Right forelimb (tissue), 1 donor: ENCODE measurements at places on chromosomes 1 and 21.
A peak's percentile ranks its signal among the peaks of the same experiment; 100 is the strongest.

- DNase-seq = no peak
Observed at GRCh38 chr1:227918736-227919135, 29.0 kb downstream of the WNT9A start.

DNA sequence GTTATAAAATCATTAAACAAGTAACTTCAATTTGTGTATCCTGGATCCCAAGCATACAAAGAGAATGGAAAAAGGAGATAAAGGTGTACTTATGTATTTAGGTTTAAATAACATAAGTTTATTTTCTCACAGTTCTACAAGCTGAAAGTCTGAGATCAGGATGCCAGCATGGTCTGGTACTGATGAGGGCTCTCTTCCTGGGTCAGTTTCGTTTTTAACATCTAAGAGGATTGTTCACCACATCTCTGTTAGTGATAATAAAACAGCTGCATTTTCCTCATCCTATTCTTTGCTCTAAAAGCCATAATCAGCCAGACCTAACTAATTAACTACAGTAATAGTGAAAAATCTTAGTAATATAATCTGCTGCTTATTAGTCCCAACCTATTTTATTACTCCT, 5.2 kb downstream of the EGLN1 start:
- DNase-seq = no peak

GRCh38 chr1:32486463-32487113, 21.7 kb downstream of the ZBTB8B start:
- no peak for DNase-seq

DNA sequence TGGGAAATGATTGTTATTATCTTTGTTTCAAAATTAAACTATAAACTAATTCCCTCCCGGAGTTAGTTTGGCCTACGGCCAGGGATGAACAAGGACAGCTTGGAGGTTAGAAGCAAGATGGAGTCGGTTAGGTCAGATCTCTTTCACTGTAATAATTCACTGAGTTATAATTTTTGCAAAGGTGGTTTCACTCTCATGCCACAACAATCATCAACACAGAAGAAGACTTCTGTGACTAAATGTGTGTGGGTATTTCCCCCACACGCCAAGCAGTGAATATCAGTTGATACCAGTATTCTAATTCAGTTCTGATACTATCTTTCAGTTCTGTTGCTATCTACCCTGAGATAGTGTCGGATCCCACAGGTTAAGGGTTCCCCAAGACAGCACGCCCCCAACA, 215.1 kb downstream of the S1PR1 start:
- no peak for DNase-seq

DNA sequence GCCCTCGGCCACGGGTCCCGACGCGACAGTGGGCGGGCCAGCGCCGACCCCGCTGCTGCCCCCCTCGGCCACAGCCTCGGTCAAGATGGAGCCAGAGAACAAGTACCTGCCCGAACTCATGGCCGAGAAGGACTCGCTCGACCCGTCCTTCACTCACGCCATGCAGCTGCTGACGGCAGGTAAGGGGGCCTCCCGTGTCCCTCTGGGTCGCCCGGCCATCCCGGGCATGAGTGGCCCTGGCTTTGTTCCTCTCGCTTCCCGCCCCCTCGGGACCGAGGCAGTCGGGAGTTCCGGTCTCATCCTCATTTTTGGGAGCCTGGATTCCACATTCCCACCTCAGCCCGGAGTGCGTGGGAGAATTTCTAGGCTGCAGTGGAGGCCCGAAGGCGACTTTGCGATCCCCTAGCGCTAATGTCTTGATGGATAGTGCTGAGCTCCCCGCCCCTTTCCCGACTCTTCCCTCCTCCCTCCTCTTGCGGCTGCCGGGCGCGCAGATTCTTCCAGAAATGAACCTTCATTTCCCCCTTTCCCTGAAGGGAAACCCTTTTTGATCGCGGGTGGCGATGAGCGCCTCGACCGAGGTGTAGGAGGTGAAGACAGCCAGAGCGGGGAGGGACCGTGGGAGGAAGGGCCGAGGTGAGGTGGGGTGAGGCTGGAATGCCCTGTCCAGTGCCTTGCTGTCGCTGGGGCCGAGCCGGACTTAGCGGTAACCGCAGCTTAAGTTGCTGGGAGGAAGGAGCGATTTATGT, 705 bp downstream of the KHDRBS1 start:
- peak; percentile 75 for DNase-seq

- DNase-seq = no peak
Observed at GRCh38 chr1:3525551-3526482, 71.4 kb downstream of the ARHGEF16 start.

DNA sequence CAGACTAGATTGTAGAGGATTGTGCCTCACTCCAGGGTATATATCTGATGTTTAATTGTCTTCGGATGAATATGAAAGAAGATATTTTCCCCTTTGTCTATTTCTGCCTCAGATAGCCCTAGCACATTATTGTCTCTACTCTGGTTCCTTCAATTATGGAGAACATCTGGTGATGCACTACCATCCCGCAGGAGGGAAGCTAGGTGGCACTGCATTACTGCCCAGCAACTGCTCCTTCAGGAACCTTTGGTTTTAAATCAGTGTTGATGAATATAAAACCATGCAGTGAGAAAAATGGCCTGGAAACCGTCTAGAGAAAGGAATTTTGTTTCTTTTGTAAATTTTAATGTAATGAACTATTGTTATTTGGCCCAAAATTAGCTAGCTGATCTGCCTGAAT, 68.5 kb downstream of the GPR88 start:
- DNase-seq = no peak

GRCh38 chr1:28890836-28891235, 23.5 kb upstream of the EPB41 start:
- DNase-seq = no peak

DNA sequence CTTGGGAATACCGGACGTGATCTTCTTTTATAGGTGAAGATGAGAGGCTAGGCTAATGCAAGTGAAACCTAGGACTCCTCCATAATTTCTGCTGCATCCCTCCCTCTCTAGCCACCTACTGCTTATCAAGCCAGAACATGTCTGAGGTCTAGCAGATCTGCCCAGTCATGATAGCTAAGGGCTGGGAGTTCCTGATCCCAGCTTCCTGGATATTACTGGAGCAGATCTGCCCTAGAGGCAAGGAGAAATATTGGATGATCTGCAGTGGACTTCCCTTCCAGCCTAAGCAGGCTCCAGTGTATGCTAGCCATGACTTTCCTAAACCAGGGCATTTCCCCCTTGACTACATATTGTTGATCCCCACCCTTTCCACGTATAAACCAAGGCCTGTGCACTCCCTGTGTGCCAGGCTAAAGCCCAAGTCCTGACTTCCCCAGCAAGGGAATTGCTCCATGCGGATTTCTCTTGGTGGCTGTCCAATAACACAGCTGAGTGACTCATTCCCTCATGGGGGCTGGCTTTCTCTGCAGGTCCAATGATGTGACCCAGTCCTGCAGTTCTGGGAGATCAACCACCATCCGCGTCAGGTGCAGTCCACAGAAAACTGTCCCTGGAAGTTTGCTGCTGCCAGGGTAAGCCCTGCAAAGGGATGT, 15.5 kb upstream of the SARS1 start:
- no peak for DNase-seq

DNA sequence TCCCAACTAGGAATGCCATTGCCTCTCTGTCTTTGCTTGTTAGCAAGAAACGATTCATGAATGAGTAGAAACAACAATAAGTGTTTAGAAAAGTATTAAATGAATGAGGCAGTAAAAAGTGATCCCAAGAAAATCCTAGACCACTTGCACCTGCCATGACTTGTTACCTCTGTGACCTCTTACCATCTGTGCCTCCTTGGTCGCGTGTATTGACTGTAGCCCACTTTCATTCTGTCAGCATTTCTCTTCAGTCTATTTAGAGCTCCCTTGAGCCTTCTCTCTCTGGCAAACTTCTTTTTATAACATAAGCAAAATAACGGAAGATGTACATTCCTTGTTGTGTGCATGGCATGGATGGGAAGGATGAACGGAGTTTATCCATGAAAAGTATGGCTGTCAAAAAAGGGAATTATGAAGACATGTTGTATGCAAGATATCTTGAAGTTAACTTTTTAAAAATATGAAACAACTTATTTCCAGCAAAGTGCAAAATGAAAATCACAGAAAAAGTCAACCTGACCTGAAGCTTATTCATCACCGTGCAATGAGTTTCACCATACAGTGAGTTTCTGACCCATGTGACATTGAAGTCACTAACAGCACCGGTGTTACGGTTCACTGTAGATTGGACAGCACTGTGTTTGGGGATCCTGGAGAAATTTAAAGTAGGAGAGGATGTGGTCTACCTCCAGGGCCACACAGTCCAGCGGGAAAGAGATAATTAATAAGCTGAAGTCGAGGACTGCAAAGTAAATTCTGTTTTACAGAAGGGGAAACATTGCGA, 47.7 kb downstream of the KCNK1 start:
- no peak for DNase-seq

- no peak for DNase-seq
Observed at GRCh38 chr1:45112661-45113060, 93.7 kb downstream of the ZSWIM5 start.

GRCh38 chr1:28601696-28602095, 9.6 kb downstream of the RAB42 start:
- DNase-seq = no peak

GRCh38 chr1:216210081-216210480, 213.2 kb downstream of the USH2A start:
- no peak for DNase-seq

DNA sequence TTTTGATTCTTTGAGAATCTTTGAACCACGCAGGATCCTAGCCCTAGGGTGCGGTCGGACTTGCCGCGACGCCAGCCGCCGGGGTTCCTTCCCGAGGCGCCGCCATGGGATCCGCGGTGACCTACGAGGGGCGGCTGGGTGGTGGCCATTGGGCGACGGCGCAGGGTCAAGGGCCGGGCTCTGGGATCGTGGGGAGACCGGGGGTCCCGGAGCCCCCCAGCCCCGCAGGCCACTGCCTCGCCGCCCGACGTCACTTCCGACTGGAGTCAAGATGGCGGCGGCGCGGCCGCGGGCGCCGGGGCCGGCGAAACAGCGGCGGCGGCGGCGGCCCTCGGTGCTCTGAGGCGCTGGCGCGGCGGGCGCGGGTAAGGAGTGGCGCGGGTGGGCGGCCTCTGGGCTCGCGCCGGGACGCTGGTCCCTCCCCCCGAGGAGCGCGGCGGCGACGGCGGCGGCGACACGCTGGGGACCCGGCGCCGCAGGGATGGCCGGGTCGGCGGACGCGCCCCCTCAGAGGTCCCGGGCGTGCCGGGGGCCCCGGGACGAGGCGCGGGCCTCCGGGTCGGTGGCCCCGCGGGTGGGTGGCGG, at the start of gene PRDM2:
Gene PRDM2 (plus strand): TSS at position 253 of the 585 bp plus-strand sequence. CDS start 15,418 bp downstream, outside the sequence.
- peak; percentile 84 for DNase-seq

DNA sequence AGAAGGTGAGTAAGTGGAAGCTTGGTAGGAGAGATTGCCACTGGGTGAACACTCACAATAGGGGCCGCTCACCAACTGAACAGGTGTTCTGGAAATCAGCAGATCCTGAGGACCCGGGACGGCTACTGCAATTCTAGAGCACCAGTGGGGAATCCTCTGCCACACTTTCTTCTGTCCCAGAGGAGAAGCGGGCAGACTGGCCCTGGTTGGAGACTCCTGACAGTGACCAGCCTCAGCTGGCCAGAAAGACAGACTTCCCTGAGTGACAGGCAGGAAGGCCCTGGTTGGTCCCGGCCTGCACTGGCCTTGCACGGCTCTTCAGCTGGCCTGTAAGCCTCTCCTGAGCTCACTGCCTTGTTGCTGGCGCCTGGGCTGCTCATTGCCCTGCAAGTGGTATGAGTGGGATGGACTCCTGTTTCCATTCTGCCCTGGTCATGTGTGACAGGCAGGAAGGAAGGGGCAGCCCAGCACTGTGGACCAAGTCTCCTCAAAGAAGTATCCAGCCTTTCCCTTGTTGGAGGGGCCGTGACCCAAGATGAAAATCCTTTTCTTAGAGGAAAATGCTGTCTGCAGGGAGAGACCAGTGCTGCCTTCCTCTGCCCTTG, 34.5 kb downstream of the MAN1C1 start:
- no peak for DNase-seq

DNA sequence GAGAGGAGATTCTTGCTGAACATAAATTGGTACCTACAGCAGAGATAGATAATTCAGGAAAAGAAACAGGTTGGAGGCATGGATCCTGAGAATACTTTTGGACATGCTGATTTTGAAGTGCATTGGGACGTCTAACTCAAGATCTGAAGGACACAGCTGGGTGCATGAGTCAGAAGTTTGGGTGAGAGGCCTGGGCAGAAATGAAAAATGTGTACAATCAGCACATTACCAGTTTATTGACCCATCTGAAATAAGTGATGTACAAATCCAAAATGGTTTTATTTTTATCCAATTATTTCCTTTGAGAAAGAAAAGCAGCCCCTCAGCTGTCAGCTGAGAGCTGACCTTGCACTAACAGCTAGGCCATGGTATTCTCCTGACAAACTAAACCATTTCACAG, 975.2 kb upstream of the B3GALT2 start:
- no peak for DNase-seq

DNA sequence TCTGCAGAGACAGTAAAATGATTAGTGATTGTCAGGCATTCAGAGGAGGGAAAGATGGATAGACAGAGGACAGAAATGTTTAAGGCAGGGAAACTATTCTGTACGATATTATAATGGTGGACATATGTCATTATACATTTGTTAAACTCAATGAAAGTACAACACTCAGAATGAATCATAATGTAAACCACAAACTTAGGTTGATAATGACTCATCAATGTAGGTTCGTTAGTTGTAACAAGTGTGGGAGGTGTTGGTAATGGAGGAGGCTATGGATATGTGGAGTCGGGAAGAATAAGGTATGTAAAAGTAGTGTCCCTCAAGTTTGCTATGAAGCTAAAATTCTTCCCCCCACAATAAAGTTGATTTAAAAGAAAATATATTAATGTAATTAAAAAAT, 455.0 kb downstream of the BRINP3 start:
- DNase-seq = no peak

GRCh38 chr1:208544053-208544452, 299.9 kb upstream of the PLXNA2 start:
- DNase-seq = no peak

GRCh38 chr21:41695513-41695912, 71.3 kb downstream of the RIPK4 start:
- no peak for DNase-seq

- no peak for DNase-seq
Observed at GRCh38 chr1:228058949-228059633, 23.4 kb upstream of the ARF1 start.

DNA sequence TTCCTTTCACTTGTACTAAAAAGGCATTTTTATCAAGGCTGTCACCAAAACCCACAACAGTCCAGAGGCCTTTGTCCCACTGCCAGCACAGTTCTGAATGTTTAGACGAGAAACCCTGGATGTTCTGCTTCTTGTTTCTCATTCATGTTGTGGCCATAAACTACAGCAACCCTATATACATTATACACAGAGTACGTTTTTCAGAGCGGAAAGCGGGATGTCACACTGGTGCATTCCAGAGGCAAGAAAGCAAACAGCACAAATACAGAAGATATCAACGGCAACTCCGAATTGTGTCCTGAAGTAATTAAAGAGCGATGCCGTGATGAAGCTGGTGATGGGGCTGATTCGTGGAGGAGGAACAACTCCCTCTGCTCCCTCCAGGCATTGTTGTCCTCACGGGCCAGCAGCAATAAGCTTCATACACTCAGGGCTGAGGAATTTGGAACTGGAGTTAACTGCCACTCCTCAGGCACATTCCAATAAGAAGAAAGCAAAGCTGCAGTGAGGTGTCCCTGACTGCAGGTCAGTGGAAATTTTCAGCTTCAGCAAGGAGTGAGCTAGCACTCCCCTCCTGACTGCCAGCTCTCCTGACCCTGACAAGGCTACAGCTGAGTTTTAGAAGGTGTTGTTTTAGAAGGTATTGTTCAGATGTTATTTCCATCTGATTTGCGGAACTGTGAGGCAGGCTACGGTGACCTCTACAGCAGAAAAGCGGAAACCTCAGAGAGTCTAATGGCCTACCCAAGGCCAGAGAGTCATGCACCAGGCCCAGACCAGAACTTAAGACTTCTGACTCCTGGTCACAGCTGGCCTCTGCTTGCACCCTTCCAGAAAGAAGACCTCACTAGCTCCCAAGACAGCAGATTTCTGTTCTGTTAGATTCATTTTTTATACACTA, 149.0 kb downstream of the TGFBR3 start:
- no peak for DNase-seq
